Fibroblast of mammary gland (primary cell): ENCODE measurements at places on chromosomes 2 and 18.

GRCh38 chr2:102336502-102336945 is 19.1 kb upstream of the IL18R1 start:
- DNase-seq: peak; percentile 63

GRCh38 chr2:121014876-121015275 is 270.1 kb downstream of the TFCP2L1 start:
- DNase-seq: no peak

- no peak for DNase-seq
Measured at GRCh38 chr2:136118819-136119716, 1.1 kb upstream of the CXCR4 start.

DNA sequence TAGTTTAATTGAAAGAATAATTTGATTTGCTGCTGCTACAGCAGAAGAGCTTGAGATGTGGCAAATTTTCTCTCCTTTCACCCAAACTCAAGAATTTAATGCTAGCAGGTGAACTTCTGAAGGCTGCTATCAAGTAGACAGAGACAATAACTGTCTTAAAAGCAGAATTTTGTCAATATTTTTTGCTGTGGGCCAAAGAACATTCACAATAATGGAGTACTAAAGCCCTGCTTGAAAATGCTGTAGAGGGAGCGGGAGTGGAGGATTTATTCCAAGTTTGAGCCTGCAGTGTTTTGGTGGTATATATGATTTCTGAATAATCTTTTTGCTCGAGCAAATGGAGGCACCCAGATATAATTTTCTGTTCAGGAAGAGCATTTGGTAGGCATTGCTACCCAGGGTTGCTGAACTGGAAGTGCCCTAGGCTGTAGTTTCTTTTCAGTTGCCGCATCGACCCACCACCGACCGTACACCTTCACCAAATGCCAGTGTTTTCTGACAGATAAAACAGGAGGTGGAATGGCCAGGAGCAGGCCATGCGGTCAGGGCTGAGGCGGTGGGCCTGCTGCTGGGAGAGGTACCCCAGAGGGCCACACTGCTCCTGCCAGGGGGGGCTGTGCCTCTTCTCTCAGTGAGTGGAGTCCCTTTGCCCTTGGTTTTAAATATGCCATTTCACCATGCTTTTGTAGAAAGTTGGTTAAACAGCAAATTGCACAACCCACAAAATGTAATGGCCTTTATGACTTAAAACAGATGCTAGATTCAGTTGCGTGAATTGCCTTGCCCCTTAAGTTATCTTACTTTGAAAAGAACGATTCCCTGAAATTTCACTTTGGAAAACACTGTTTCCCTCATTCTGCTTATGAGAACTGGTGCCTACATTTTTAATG is 36.4 kb downstream of the TSHZ1 start:
- DNase-seq: peak; percentile 80

DNA sequence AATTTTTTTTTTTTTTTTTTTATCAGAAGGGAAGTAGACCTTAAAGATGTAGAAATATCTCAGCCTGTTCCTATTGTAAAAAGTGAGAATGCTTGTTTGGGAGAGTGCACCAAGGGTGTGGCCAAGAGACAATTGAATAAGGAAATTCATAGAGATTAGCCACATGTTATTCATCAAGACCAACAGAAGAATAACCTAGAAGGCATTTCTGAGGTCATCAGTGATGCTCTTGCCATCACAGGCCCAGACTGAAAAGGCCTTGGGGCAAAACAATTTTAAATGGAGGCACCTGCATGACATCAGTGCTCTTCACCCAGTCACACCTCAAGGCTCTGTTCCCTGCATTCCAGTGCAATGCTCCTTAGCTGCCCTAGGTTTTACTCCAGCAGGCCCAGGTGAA is 2043.3 kb upstream of the PIK3C3 start:
- DNase-seq: no peak

DNA sequence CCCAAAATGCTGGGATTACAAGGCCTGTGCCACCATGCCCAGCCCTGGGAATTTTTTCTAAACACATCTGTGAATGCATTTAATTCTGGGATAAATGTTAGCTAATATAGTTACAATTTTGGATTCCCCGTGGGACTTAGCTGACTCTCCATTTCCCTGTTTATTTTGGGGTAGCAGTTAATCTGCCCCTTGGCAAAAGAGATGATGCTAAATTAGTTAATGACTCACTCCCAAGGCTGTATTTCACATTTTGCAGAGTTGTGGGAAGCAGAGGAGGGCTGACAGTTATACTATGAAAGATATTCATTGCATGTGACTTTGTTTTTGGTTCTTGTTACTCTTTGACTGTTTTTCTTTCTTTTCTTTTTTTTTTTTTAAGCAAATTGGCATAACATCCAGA is 3.2 kb downstream of the MTHFD2 start:
- DNase-seq: peak; percentile 94

DNA sequence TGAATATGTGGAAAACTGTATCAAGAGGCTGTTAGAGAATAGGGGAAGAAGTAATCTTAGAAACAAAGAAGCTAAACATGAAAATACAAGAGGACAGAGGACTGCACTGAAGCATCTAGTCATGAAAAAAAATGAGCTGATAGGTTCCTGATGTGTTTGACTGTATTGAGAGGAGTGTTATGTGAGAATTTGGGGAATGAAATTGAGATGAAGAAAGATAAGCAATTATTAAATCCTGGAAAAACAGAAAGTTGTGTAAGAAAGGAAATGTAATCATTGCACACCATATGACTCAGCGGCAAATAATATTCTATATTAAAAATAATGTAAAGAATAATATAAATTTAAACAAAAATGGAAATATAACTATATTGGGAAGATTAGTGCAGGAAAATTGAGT is 71.2 kb downstream of the SEMA4F start:
- DNase-seq: no peak

DNA sequence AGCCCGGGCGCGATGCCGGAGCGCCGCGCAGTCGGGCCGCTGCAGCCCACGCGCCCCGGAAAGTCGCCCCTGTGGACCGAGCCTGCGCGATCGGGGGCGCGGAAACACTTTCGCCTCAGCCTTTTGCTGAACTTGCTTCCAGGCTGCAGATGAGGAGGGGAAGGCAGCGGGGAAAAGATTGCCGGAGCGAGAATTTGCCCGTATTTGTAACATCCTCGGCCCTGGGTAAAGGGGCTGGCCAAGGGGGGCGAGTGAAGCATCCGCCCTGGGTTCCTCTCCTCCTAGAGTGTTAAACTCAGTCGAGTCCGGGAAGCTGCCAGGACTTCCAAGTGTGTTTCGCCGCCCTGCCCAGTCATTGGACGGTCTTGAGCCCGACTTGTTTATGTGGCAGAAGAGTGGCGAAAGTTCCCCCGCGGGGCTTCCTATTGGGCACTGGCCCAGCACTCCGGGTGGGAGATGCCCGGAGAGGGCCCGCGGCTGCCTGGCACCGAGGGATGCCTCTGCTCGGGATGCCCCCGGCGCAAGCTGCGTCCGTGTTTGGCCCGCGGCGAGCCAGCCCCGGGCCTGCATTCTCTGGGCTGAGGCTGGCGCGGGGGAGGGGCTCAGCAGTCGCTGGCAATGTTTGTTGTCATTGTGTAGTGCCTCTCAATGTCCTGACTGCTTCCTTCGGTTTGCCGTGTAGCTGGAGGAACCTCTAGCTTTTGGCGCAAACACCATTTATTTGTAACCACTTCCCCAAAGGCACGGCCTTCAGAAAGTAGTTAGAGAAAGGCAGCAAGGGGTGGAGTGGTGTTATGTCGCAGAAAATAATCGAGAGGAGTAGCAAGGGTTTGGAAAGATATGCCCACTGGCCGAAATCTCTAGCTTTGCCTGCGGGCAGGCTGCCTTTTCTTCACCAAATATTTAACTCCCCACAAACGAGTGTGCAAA is 1.1 kb downstream of the CYBRD1 start:
- peak; percentile 75 for DNase-seq
